Kidney epithelial cell (primary cell): ENCODE measurements at places on chromosomes 5 and 9.

GRCh38 chr5:52690236-52690768 is 97.4 kb upstream of the ITGA1 start:
- DNase-seq: no peak

DNA sequence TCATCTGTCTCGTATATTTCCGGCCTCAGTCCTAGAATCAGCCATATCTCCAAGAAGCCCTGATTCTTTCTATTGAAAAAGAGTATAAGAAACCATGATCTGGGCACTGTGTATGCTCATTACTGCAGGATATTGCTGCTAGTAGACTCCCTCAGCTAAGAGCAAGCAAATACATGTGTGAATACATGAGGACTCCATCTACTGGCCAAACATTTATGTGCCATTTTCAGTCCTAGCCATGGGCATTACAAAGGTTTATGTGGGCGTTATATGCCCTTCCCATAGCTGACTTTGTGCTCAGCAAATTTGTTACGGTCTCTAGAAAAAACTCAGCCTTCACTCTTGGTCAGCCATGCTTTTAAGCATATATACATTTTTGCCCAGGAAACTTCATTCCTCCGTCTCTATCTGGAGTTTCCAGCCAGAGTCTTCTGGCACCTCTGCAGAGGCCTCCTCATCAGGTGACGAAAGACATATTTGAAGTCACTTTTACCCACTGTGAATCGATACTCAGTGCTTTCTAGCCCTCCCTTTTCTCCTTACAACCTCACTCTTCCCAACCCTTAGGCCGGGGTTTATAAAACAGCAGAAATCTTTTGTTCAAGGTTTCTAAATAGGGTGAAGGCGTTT is 1495.6 kb upstream of the CDH6 start:
- no peak for DNase-seq

DNA sequence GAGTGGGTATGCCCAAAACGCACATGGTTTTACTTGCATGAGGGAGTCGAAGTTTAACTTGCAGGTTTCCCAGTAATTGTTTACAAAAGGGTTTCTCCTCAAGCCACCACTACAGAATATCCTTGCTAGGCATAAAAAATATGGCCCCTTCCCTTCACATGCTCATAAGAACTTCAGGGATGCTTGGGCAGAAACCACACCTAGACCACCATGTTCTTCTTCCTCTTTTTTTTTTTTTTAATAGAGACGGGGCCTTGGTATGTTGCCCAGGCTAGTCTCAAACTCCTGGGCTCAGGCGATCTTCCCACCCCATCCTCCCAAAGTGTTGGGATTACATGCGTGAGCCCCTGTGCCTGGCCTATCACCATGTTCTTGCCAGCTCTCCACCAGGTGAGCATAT is 18.6 kb upstream of the PLIN2 start:
- no peak for DNase-seq

- DNase-seq: no peak
Observed at GRCh38 chr5:146630472-146630871, 114.5 kb upstream of the GPR151 start.

DNA sequence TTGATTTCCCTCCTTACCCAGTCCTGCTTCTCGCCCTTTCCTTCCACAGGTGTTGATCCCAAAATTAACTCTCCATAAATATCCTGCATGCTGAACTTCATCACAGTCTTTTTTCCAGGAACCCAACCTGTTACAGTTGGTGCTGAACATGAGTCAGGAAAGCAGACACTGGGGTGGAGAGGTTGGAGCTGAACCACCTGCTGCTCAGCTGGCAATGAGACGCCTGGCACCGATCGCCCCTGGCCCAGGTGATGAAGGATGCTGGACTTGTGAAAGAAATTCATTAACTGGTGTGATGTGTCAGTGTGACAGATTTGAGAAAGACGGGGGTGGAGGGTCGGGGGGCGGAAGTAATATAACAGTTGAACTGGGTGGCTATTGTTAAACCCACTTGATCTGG is 30.6 kb downstream of the CPLX2 start:
- DNase-seq: no peak

DNA sequence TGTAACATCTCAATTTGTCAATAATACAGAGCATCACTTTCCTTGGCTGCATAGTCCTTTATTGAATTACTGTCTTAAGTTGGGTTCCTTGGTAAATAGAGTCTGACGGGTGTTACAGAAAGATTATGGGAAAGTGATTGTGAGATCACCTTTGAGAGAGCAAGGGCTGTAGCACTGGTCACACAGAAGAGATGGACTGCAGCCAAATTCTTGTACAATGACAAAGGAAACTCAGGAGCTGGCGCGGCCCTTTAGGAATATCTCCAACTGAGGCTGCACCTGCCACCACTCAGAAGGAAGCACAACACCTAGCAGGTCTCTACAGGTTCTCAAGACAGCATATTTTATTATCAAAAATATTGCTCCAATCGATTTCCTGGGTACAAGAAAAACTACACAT is 350.0 kb upstream of the ISL1 start:
- no peak for DNase-seq

GRCh38 chr9:137318602-137319001 is 16.5 kb upstream of the NRARP start:
- DNase-seq: no peak

GRCh38 chr5:155091768-155092717 is 78.5 kb downstream of the KIF4B start:
- no peak for DNase-seq

DNA sequence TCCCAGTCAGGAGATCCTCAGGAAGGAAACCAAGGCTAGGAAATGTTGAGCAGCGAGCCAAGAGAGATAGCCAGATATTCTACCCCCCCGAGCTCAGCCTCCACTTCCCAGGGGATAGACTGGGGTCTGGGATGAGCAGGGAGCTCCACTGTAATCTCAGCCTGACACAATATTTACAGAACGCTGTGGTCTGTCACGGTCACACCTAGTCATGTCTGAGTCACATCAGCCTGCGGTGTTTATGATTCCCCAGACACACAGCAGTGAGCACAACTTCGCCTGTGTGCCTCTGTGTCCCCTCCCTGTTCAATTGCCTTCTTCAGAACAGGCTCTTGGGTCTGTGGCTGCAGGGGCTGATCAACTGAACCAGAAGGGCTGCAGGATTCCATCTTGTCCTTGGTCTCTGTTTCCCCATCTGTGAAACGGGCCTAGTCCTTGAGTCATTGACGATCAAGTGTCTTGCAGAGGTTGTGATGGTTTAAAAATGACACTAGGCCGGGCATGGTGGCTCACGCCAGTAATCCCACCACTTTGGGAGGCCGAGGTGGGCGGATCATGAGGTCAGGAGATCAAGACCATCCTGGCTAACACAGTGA is 8.6 kb upstream of the PRRX2 start:
- peak; percentile 50 for DNase-seq

- no peak for DNase-seq
Observed at GRCh38 chr9:76643399-76644117, 120.7 kb upstream of the PCA3 start.

DNA sequence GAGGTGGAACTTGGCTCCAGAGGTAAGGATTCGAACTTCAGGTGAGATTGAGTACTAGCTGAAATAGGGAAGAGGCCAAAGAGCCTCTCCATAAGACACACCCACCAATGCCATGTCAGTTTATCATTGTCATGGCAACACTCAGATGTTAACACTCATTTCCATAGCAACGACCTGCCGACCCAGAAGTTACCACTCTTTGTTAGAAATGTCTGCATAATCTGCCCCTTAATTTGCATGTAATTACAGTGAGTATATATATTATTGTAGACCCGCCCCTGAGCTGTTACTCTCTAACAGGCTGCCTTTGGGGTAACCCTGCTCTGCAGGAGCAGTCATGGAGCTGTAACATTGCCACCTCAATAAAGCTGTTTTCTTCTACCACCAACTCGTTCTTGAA is 10.2 kb upstream of the NTRK2 start:
- no peak for DNase-seq

DNA sequence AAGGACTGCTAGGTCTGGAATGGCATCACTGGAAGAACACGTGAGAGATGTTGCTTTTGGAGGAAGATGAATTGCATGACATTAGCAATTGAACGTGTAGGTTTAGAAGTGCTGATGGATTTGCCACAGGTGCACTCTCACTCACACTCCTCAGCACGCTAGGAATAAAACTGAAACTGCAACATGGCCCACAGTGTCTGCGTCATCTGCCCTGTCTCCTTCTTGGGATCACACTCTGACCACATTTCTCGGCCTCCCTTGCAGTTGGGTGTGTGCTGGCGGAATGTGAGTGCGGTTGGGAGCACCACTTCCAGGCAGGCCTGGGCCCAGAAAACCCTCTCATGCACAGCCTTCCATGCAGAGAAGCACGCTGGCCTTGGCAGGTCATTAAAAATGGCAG is 152.8 kb upstream of the LHFPL2 start:
- no peak for DNase-seq

GRCh38 chr9:72315510-72316311 is 49.3 kb downstream of the ZFAND5 start:
- peak; percentile 90 for DNase-seq

DNA sequence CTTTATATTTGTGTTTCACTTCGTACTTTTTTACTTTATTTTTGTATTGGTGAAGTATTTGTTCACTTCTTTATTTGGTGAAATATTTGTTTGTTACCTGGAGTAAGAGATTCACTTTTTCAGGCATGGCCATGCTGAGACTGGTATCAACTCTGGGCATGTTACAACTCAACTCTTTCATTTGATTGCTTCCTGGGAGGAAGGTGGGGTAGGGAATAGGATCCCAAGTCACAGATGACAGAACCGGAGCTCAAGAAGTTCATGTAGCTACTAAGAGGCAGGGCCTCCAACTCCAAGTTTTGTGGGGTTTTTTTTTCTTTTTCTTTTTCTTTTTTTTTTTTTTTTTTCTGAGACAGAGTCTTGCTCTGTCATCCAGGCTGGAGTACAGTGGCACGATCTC is 6.1 kb upstream of the ADGRD2 start:
- no peak for DNase-seq

DNA sequence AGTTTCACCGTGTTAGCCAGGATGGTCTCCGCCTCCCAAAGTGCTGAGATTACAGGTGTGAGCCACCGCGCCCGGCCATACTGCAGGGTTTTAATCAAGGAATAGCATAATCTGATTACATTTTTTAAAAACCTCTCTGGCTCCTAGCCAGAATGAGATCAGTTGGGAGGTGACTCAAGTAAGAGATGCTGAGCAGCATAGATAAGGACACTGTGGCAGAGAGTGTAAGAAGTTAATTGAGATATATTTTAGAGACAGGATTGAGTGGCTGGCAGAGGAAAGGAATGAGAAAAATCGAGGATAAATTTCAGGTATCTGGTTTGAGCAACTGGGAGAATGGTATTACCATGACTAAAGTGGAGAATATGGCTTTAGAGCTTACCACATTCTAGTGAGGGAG is 7.3 kb upstream of the RIGI start:
- DNase-seq: no peak

DNA sequence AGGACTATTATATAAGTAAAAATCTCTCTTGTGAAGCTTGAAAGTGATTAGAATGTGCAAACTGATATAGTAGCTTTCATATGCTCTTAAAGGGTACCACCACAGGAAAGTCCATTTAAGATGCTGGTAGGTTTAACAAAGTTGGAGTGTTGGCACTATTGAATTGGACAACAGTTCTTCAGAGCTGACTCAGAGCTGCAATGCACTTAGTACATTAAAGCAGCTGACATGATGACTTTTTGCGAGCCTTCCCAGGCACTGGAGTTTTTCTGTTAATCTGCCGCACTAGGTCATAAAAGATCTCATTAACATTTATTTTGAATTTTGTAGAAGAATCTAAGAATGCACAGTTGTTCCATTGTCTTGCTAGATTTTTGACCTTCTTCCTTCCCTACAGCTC is 243.8 kb downstream of the ADAMTSL1 start:
- DNase-seq: no peak

GRCh38 chr9:128735373-128735772 is 11.4 kb upstream of the ZDHHC12 start:
- DNase-seq: no peak

GRCh38 chr9:5551368-5552150 is 41.2 kb downstream of the PDCD1LG2 start:
- DNase-seq: no peak

DNA sequence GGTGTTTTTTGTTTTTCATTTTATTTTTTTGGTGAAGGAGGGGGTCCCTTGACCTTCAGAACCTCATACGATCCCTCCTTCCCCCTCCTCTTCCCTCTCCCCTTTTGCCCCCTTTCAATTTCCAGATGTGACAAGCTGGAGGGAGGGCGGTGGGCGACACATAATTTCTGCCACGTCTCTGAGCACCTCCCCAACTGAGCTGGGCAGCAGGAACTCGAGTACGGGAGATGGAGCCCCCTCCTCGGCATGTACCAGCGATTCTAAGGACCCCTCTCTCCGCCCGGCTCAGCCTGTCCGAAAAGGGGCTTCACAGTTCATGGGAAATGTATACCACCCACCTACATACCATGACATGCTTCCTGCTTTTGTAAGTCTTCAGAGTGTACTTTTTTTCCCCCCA is 52.4 kb downstream of the PRRC2B start:
- no peak for DNase-seq

- DNase-seq: peak; percentile 80
Observed at GRCh38 chr5:132674671-132675506, 1.1 kb downstream of the IL4 start.

- no peak for DNase-seq
Observed at GRCh38 chr9:98091735-98092612, 27.0 kb downstream of the TRIM14 start.
